ENCODE measurements at places on chromosomes 12 and 14. TPM values are rescaled to one million over a fixed set of nuclear protein-coding genes. Genes with fewer than 3 reads are reported as not detected.

DNA sequence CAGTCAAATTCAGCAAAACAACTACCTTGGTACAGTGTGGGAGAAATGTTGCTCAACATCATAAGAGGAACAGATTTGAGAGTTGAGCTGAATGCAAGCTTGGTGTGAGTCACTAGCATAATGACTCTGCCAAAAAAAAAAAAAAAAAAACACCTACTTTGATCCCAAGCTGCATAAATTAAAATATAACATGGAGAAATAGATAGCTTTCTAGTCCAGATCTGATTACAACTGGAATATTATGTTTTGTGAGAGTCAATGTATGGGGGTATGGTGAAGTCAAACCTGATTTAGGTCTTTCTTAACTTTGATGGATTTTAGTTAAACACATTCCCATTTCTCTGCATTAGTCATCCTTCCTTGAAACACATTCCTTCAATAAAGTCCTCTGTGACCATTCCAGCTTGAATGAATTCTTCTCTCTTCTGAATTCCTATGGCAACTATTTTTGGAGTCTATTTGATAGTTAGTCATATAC is 188.1 kb downstream of the SLC5A8 start:
- DNase-seq: peak; percentile 79

DNA sequence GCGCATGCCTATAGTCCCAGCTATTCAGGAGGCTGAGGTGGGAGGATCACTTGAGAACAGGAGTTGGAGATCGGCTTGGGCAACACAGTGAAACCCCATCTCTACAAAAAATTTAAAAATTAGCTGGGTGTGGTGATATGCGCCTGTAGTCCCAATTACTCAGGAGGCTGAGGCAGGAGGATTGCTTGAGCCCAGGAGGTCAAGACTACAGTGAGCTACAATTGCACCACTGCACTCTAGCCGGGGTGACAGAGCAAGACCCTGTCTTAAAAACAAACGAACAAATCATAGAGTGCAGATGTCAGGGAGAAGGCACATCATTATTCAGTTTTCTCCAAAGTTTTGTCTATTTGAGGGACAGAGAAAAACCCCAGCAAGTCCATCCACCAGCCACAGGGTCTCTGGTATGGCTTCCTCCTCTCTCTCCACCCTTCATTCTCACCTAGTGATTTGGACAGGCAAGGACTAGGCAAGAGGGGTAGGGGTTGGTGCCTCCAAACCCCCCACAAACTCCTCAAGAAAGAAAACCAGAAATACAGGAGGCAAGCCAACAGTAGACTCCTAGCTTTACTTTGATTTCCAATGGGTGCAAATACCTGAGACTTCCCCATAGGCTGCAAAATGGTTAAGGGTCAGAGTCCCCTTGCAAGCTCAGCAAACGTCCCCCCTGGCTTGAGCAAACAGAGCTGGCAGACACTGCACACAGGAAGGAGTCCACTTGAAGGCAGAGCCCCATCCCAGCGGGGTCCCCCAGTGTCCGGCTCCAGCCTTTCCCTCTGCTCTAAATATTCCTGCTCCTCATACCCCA is 26.5 kb upstream of the RPLP0 start:
- DNase-seq: no peak

DNA sequence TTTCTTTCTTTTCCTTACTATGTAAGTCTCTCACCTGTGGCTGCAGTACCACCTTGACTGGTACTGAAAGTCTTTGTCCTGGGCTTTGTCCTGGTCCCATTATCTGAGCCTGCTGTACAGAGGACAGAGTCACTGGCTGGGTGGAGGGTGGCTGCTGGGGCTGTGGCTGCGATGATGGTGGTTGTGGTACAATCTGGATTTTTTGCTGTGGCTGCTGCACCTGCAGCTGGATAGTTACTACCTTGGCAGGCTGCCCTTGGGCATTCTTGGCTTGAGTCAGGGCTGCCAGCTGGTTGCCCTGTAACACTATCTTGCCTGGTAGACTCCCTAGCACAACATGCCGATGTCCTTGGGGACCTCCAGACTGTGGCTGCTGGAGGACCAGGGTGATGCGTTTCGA is 27.0 kb downstream of the CHD8 start:
- no peak for DNase-seq

GRCh38 chr12:132131229-132131628 is 12.9 kb downstream of the DDX51 start:
- DNase-seq: no peak

DNA sequence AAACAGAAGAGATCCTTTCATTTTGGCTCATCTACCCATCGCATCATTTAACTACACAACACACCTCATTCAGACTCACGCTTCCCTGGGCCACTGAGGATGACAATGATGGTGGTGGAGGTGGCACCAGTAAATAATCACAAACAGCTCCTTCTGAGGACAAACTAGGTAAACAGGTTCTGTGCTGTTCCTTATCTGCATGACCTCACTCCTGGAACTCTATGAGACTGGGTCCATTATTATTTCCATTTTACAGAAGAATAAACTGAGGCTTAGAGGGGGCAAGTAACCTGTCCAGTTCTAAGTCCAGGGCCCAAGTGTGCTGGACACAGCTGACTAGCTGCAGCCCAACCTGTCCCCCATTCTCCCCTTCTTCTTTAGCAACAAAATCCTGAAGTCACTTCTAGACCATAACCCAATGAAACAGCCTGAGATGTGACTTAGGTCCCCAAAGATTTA is 50.4 kb downstream of the ITPK1 start:
- no peak for DNase-seq

DNA sequence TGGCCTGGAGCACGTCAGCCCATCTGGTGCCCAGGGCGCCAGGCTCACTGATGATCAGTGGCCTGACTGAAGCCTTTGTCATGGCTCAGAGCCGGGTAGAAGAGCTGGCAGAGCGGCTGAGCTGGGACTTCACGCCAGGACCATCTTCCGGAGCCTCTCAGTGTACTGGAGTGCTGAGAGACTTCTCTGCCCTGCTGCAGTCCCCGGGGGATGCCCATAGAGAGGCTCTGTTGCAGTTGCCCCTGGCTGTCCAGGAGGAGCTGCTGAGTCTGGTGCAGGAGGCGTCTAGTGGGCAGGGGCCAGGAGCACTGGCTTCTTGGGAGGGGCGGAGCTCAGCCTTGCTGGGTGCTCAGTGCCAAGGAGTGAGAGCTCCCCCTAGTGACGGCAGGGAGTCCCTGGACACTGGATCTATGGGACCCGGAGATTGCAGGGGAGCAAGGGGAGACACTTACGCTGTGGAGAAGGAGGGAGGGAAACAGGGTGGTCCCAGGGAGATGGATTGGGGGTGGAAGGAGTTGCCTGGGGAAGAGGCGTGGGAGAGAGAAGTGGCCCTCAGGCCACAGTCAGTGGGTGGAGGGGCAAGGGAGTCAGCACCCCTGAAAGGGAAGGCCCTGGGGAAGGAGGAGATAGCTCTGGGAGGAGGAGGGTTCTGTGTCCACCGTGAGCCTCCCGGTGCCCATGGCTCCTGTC is 2.0 kb downstream of the KHNYN start:
- DNase-seq: peak; percentile 84

GRCh38 chr12:6377667-6377994 is 2.3 kb upstream of the SCNN1A start:
- peak; percentile 53 for DNase-seq

GRCh38 chr12:94756789-94757188 is 106.4 kb upstream of the TMCC3 start:
- DNase-seq: no peak

GRCh38 chr12:30448038-30448437 is 247.6 kb downstream of the IPO8 start:
- no peak for DNase-seq

- peak; percentile 22 for DNase-seq
Measured at GRCh38 chr12:10661338-10661737, 12.5 kb downstream of the STYK1 start.

- DNase-seq: no peak
Measured at GRCh38 chr12:12521044-12521485, 41.6 kb downstream of the DUSP16 start.

- DNase-seq: peak; percentile 88
Measured at GRCh38 chr12:69553628-69554248, 31.5 kb upstream of the CCT2 start.

GRCh38 chr14:95134304-95134933 is 22.9 kb downstream of the DICER1 start:
- DNase-seq: peak; percentile 70

GRCh38 chr12:115008929-115009328 is 325.0 kb upstream of the TBX3 start:
- no peak for DNase-seq

GRCh38 chr12:2752676-2753371 is 41.9 kb upstream of the FKBP4 start:
- DNase-seq: peak; percentile 55

DNA sequence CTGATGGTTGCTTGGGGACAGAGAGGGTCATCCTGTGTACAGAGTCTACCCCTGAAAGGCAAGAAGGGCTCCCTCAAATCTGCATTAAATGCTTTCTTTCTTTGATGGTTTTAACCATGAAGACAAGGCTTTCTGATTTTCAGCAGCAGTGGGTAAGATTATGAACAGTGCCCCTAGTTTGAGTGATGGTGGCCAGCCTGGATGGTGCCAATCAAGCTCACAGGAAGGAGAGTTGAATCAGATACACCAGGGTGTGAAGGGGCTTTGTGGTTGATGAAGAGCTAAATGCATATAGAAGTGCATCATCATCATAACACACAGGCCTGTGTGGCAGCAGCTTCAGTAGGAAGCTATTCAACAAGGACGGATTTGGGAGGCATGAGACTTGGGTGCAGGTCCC is 5.7 kb downstream of the KRT85 start:
- no peak for DNase-seq

- DNase-seq: no peak
Measured at GRCh38 chr12:82857276-82857675, 170.6 kb downstream of the TMTC2 start.

DNA sequence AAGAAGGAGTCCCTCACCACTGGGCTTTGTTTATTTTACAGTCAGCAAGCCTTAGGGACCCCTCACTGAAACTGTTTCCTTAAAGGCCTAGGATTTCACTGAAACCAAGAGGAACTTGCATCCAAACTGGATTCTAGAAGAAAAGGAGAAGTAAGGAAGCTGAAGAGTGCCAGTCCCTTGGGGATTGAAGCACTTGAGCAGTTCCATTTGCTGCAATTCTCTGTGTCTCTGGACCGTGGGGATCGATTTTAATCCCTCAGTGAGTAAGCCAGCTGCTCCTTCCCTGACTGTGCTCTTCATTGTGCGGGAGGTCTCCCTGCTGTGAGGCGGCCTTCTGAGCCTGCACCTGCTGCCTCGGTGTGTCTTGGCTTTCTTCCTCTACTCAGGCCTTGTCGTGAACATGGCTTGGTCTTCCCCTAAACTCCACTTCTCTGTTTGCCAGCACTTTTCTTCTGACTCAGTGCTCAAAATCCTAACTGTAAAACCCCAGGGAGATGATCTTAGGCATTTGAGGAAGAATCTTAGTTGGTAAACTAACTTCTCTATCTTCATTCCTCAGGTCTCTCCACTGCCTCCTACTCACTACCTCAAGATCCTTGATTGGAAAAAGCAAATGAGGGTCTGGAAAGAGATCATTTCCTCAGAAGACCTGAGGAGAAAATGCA is 132.6 kb downstream of the SLC38A6 start:
- DNase-seq: no peak

DNA sequence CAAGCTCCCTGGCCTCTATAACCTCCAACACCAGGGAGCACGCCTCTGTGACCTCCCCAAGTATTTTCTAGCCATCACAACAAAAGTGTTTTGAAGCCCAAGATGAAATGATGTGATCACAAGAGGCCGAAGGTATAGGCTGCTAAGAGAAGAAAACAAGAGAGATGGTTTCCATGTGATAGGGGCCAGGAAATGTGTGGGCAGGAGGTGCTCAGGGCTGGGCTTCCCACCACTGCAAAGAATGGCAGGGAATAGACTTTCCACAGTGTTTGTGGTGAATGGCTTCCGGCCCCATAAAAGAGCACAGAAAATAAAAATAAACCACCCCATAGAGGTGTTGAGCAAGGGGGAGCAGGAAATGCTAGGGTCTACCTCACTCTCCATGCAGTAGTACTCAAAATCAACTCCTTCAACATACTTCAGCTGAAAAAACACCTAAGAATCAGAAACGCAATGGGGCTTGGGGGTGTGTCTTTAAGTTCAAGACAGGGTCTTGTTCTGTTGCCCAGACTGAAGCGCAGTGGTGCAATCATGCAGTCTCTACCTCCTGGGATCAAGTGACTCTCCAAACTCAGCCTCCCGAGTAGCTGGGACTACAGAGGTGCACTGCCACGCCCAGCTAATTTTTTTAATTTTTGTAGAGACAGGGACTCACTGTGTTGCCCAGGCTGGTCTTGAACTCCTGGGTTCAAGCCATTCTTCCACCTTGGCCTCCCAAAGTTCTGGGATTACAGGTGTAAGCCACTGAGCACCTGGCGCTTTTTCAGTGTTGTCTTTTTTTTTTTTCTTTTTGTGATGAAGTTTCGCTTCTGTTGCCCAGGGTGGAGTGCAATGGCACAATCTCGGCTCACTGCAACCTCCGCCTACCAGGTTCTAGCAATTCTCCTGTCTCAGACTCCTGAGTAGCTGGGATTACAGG is 27.1 kb downstream of the DAD1 start:
- DNase-seq: no peak

DNA sequence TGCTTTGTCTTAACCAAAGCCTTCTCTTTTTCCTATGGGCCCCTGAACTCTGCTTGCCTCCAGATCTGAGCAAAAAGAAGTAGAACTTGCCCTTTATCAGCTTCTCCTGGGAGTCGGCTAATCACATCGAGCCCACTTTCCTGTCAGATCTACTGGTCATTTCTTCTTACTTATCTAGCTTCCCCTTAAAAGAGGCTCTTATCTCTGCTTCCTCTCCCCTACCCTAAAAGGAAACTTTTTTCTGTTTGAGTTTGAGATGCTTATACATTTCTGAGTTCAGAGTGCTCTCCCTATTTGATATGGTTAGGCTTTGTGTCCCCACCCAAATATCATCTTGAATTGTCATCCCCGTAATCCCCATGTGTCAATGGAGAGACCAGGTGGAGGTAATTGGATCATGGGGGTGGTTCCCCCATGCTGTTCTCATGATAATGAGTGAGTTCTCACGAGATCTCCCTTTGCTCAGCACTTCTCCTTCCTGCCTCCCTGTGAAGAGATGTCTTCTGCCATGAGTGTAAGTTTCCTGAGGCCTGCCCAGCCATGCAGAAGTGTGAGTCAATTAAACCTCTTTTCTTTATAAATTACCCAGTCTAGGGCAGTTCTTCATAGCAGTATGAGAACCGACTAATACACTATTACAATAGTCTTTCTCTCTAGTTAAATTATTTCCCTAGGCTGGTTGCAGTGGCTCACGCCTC is 114.7 kb upstream of the AMN1 start:
- DNase-seq: no peak

Gene CIT
- 13.1 TPM for total RNA-seq

Gene TBC1D30
- 0.17 TPM for total RNA-seq

Gene STAT2
- total RNA-seq: 231 TPM

Gene TMEM253
- 2.3 TPM for total RNA-seq

Gene GARIN6
- total RNA-seq: not detected

Gene SERPINA5
- 1.7 TPM for total RNA-seq

Gene PTHLH
- total RNA-seq: 200 TPM

Gene PAPLN
- 21.9 TPM for total RNA-seq

Gene MUCL1
- not detected for total RNA-seq
